ENCODE measurements at places on chromosomes 1 and 21.

DNA sequence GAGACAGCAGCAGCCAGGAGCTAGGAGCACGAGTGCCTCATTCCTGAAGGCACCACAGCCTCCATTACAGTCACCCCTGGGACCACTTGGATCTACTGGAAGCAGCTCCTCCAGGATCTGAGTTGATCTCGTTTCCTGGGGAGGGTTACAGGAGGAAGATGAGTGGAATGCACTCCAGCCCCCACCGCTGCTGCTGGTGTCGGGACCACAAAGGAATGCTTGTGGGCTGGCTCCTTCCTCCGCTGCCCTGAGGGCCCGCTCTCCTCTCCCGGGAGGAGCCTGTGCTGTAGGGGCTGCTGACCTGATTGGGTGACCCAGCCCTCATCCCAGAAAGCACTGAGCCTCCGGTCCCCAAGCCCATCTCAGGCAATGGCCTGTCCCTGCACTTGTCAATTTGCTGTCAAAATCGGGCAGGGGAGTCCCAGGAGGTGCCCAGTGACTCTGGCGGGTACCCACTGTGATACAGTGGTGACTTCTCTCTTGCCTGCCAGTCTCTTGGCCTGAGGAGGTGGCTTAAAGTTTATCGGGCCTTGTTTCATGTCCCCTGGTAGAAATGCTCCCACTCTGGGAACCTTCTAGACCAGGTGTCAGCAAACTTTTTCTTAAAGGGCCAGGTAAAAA is 23.1 kb downstream of the IL10RB start:
- no peak for DNase-seq
- H3K4me1 ChIP-seq: no peaks in the 10 kb centered on the region
- no peak overlapping the region for H3K27ac ChIP-seq
- peaks cover 60% of the 10 kb centered on the region for H3K36me3 ChIP-seq
- H3K4me3 ChIP-seq: no peak overlapping the region

DNA sequence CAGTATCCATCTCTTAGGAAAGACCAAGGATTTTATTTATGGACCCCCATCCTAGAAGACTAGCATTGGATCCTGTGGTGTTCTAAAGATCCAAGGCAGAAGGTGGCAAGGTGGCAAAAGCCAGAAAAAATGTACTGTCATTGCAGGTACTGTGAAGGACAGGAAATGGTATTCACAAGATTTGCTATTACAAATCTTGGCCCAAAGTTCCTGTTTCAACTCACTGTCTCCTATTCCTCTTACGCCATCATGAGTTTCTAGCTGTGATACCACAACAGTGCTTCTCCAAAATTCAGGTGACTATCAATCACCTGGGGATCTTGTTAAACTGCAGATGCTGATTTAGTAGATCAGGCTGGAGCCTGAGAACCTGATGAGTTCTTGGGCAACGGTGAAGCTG is 21.4 kb downstream of the ACP6 start:
- peaks cover 35% of the 10 kb centered on the region for H3K36me3 ChIP-seq
- H3K27ac ChIP-seq: no peak overlapping the region
- H3K4me3 ChIP-seq: no peak overlapping the region
- H3K27me3 ChIP-seq: no peaks in the 10 kb centered on the region

GRCh38 chr1:11525151-11525505 is 46.2 kb downstream of the DISP3 start:
- H3K4me1 ChIP-seq: no peaks in the 10 kb centered on the region
- H3K36me3 ChIP-seq: no peaks in the 10 kb centered on the region
- H3K4me3 ChIP-seq: no peak overlapping the region
- H3K27me3 ChIP-seq: no peaks in the 10 kb centered on the region
- DNase-seq: no peak

GRCh38 chr1:229130028-229130668 is 140.8 kb upstream of the RAB4A start:
- no peaks in the 10 kb centered on the region for H3K27me3 ChIP-seq
- peaks cover 31% of the 10 kb centered on the region for H3K4me1 ChIP-seq
- no peak overlapping the region for H3K4me3 ChIP-seq

- no peak for DNase-seq
- H3K4me3 ChIP-seq: no peak overlapping the region
- H3K27ac ChIP-seq: no peak overlapping the region
- H3K36me3 ChIP-seq: peaks cover 7% of the 10 kb centered on the region
Observed at GRCh38 chr1:84642774-84643173, 47.5 kb downstream of the SSX2IP start.

DNA sequence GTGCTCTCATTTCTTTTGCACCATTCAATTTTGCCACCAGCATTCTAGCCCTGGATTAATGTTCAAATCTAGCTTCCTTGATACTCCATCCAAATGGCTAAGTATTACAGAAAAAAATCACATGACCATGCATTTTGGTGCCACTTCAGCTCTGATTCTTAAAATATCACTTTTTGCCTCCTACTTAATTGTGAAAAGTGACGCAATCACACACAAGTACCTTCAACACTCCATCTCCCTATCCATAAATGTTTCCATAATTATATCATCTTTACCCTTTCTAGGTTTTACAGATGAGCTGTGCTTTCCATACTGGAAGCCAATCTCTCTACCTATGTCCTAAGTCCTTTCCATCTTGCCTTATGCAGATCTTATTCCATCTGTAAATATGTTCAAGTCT is 16.0 kb downstream of the CRYZ start:
- H3K27me3 ChIP-seq: no peaks in the 10 kb centered on the region
- H3K4me3 ChIP-seq: no peak overlapping the region
- H3K36me3 ChIP-seq: peaks cover 16% of the 10 kb centered on the region

DNA sequence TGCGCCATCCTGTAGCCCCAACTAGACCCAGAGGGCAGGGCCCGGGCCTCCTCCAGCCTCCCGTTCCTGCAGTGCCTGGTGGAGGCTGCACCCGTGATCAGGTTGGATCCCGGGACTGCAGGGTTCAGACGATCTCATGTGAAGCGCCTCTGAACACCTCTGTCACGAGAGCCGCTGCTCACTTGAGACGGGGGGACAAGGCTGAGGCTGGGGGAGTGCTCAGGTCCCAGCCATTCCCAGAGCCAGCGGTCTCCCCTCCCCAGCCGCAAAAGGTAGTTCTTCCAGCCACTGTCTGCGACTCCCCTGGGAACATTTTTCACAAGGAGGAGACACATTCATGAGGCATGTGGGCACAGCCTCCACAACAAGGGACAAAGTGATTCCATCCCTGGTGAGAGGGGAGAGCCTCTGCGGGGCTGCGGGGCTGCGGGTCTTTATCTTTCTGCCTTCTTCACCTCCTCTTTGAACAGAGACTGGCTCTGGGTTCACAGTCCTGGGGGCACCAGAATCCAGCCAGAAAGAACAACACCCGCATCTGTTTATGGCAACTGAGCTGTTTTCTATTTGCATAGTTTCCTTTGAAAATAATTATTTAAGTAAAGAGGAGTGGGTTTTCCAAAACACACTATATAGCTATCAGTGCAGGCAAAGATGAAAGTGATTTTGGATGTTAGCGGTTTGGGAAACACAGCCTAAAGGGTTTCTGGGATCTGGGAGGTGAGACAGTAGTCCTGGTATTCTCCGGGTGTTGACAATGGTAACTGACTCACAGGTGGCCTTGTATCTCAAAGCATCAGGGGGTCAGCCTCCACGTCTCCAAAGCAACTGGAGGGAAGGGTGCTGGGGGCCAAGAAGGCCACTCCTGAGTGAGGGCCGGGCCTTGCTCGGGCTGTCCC is 13.0 kb upstream of the LDLRAP1 start:
- DNase-seq: no peak
- H3K27ac ChIP-seq: no peak overlapping the region
- no peak overlapping the region for H3K4me3 ChIP-seq
- no peaks in the 10 kb centered on the region for H3K36me3 ChIP-seq

GRCh38 chr1:15001317-15001915 is 152.1 kb upstream of the TMEM51 start:
- H3K4me3 ChIP-seq: no peak overlapping the region
- peaks cover 20% of the 10 kb centered on the region for H3K27me3 ChIP-seq
- H3K36me3 ChIP-seq: no peaks in the 10 kb centered on the region
- no peak overlapping the region for H3K27ac ChIP-seq

DNA sequence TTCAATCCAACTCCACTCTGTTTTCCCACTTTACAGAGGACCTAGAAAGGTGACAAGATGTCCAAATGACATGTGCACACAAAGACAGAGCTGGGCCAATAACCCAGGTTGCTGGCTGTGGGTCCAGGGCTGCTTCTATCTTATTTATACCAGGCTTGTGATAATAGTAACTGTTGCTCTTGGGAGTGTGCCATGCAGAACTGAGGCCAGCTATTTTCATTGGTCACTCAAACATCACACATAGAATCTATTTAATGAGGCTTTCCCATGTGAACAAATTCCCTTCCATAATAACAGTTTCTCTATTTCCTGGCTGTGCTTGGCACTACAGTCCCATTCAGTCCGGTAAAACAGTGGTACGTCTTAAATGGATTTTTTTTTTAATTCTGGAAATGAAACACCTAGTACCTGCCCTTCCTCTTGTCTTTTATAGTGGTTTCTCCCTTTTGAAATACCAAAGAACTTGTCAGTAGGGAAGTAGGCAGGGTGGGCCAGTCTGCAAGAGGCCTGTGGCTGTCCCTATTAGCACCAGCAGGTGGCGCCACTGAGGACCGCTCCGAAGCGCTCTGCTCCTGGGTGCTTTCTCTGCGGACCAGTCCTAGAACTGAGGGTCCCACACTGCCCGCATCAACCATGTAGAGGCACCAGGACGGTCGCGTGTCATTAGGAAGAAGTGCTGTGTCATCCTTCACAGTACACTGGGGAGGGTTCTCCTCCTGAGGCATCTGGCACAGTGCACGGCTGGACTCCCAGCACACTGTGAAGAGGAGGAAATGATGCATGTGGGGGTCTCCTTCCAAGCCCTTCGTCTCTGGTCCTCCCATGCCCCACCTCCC is 52.1 kb downstream of the GPR161 start:
- no peaks in the 10 kb centered on the region for H3K27me3 ChIP-seq
- H3K4me1 ChIP-seq: peaks cover 4% of the 10 kb centered on the region
- no peak overlapping the region for H3K4me3 ChIP-seq
- no peak overlapping the region for H3K27ac ChIP-seq
- peak; percentile 82 for DNase-seq

DNA sequence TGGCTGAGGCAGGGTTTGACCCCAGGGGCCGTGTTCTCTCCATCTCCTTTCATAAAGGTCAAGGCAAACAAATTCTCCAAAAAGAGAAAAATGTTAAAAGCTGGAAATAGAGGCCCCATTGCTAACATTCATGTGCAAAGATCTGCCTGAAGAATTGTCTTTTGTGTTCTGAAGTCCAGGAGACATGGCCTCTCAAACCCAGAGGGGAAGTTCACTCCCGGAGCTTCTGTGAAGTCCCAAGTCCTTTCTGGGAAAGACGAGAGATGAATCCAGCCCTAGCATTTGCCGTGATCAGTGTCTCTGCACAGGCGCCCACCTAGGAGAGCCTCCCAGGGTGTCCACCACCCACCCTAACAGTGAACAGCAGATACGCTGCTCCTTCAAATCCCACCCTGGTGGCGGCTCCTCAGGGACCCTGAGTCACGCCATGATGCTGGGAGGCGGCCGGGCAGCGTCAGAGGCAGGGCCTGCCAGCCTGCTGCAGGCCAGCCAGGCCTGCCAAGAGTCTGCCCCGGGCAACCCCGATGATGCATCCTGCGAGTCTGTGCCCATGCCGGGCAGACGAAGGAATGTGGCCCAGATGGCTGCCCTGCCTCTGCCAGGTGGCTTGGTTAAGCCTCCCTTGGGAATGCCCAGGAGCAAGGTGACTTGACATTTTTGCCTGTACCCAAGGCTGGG is 5.2 kb upstream of the C2CD2 start:
- no peaks in the 10 kb centered on the region for H3K36me3 ChIP-seq
- no peak for DNase-seq
- H3K4me3 ChIP-seq: no peak overlapping the region
- H3K4me1 ChIP-seq: peaks cover 52% of the 10 kb centered on the region
- H3K27ac ChIP-seq: no peak overlapping the region

GRCh38 chr1:173864179-173864867 is 3.5 kb downstream of the GAS5 start:
- no peaks in the 10 kb centered on the region for H3K27me3 ChIP-seq
- peak overlapping the region; percentile 28 for H3K27ac ChIP-seq
- H3K4me1 ChIP-seq: peaks cover 27% of the 10 kb centered on the region
- DNase-seq: no peak
- H3K36me3 ChIP-seq: peaks cover 43% of the 10 kb centered on the region

- no peak overlapping the region for H3K4me3 ChIP-seq
- peaks cover 10% of the 10 kb centered on the region for H3K27me3 ChIP-seq
- H3K4me1 ChIP-seq: no peaks in the 10 kb centered on the region
- no peak overlapping the region for H3K27ac ChIP-seq
- H3K36me3 ChIP-seq: no peaks in the 10 kb centered on the region
Observed at GRCh38 chr1:35668506-35668905, 27.2 kb upstream of the PSMB2 start.

DNA sequence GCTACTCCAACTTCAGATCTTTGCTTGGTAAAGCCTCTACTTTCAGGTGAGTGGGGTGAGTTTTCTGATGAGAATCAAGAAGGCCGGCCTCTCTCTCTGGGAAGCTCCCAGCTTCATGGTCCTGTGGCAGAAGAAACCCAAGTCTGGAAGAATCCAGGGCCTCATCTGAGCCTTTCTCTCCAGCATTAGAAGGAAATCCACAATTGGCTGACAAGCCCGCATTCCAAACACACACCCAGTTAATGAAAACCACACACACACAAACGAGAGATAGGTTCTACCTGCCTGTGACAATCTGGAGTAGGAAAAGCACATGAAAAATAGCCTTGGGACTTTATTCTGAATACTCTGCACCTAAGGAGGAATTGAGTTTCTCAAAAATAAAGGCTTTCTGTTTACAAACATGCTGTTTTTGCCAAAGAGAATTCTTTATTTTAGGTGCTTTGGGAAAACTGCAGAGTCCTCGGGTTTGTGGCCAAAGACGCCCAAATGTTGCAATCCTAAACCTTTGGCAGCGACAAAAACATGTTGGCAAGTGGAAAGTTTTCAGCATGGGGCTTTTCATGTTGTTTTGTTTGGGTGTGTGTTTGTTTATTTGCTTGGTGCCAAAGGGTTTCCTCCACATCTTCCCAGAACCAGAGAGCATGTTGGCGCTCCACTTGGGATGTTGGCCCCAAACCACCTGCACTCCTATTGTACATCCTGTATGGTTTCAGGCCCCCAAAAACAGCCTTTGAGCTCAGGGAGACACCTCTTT is 216.2 kb downstream of the SETD4 start:
- no peak overlapping the region for H3K27ac ChIP-seq
- H3K36me3 ChIP-seq: no peaks in the 10 kb centered on the region
- no peak for DNase-seq
- H3K27me3 ChIP-seq: no peaks in the 10 kb centered on the region
- no peaks in the 10 kb centered on the region for H3K4me1 ChIP-seq

DNA sequence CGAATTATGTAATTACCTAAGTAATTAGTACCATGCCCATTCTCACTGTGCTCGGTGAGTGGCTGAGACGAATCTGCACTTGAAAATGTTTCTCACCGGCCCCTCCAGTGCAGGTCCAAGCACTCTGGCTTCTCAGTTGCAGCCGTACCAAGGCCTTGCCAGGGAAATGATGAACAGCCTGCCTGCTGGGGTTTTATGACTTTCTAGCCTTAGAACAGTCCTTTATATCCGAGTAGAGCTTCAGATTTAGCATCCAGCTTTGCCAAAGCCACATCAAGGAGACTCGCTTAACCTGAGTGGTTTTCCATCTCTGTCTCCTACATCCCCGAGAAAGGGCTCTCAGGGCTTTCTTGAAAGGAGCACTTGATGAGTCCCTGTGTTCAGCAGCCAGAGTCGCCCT is 83.4 kb downstream of the GREM2 start:
- DNase-seq: no peak
- H3K27ac ChIP-seq: no peak overlapping the region
- no peaks in the 10 kb centered on the region for H3K36me3 ChIP-seq
- no peak overlapping the region for H3K4me3 ChIP-seq

All from common myeloid progenitor, CD34-positive (primary cell).